H9 (cell line): ENCODE measurements at places on chromosomes 11 and 22.

- no peak for DNase-seq
These were observed 35.7 kb upstream of the USP47 start for GRCh38 chr11:11806074-11806473.

DNA sequence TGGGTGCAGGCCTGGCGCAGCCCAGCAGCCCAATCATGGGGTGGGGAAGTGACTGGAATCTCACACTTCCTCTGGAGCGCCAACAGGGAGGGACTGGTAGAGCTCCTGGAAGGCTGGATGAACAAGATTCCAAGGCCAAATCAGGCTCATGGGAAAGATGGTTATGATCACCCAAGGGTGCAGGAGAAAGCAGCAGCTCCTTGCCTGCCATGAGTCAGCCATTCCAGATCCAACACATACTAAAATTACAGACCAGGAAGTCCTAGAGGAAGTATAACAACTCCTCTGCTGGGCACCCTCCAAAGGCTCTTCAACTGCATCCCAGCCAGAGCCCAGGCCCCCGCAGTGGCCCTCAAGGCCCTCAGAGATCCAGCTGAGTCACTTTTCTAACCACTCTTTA lies 427.3 kb downstream of the TENM4 start:
- DNase-seq: no peak

DNA sequence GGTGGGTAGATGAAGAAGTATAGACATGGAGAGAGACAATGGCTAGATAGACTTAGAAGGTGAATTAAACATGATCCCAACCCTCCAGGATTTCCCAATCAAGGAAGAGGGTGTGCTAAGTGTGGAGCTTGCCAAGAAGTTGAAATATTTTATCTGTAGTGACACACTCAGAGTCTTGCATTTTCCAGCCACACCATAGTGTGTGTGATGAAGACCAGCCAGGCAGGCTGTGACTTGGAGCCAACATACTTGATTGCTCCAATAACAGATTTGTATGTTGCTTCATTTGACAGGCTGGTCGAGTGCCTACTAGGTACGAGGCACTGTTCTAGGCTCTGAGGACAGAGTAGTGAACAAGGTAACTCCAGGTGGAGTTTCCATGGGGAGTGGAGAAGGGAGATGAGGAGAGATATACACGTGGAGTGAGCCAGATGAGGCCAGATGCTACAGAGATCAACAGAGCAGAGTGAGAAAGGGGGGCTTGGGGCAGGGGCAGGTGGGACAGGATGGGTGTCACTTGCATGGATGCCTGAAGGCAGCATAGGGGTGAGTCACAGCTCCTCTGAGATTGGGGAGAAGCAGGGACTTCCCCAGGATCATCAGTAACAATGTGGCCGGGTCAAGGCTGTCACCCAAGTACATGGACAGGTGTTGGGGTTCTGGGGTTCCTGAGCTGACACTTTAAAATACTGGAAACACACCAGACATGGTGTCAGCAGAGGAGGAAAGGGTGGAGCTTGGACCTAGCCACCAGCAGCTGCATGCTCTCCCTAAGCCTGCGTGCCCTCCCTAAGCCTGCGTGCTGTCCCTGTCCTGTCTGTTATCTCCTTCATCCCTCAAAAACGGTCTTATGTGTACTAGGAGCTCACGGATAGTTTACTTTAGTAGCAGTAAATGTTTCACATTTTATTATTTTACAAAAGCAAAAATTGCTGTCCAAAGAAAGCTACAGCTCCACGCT lies 23.6 kb downstream of the PDGFB start:
- DNase-seq: peak; percentile 5

- peak; percentile 98 for DNase-seq
These were observed at the start of the genes FAM118B and RPUSD4 for GRCh38 chr11:126211236-126212088. TSS of gene FAM118B (plus strand) at chr11:126211782. CDS start at chr11:126235002, 23,220 bp downstream. TSS of gene RPUSD4 (minus strand) at chr11:126211650. CDS start at chr11:126211638, 12 bp downstream.

GRCh38 chr22:27892064-27892463 lies 27.0 kb downstream of the PITPNB start:
- no peak for DNase-seq

DNA sequence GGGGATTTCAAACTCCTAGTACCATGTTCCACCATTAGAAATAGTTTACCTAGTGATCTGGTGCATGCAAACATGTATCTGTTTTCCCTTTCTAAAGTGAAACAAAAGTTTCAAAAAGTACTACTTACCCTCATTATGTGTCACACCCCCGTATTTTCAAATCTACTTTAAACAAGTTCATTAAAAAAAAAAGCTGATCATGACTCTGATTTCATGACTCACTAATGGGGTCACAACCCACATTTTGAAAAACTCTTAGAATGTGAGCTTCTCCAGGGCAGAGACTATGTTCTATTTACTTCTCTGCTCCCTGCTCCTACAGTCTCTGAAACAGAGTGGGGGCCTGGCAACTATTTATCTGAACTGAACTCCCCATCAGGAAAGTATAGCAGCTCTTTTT lies 18.2 kb downstream of the CHRM1 start:
- no peak for DNase-seq

DNA sequence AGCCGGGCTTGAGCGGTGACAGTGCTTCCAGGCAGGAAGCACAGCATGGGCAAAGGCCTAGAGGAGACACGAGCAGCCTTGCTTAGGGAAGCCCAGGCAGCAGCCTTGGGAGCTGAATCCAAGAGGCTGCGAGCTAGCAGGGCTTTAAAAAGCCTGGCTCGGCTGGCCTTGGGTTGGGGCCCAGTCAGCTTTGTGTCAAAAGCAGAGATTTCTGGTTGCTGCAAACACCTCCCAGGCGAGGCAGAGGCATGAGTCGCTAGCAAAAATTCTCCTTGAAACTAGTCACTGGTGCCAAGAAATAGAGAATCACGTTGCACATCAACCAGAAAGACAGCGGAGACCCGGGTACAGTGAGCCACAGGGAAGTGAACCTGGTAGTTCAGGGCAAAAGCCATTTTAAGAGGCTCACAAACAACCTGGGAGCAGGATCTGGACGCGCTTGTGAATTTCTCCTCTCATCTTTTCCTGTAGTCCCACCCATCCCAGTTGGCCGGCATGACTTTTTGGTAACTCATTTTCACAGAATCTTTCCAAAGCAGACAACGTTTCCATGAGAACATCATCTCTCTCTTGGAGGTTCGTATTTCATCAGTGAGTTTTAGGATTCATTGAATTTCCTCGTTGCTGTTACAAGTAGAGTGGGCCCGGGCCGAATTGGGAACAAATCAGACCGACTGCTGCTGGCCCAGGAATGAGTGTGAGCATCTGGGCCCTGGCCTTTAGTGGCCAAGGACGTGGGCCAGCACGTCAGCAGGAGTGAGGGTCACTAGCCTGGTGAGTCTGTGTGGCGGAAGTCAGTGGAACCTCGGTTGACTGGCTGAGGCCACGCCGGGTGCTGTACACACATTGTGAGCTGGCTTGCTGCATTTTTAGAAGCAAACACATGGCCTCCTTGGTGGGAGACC lies 16.4 kb upstream of the FGF4 start:
- DNase-seq: no peak

DNA sequence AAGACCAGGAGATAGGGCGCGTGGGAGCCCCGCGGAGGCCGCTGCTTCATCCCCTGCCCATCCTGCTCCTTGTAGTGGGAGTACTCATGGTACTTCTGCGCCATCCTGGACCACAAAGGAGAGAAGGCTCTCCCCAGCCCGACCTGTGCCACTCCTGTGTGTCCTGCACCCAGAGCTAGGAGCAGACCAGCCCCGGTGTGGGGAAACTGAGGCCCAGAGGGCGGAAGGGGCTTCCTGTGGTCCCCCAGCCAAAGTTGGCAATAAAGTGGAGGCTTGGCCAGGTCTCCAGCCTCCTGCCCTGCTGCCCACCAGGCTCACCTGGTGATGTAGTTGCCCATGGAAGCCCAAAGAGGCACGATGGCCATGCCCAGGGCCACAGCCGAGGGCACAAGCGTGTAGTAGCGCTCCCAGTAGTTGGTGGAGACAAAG lies 4.7 kb downstream of the UNC93B1 start:
- DNase-seq: peak; percentile 22

- no peak for DNase-seq
These were observed 27.4 kb downstream of the DRD2 start for GRCh38 chr11:113447621-113448315.

GRCh38 chr22:37416389-37416788 lies 10.9 kb downstream of the ELFN2 start:
- DNase-seq: no peak

- DNase-seq: no peak
These were observed 23.9 kb upstream of the CYP2D6 start for GRCh38 chr22:42154293-42155052.

DNA sequence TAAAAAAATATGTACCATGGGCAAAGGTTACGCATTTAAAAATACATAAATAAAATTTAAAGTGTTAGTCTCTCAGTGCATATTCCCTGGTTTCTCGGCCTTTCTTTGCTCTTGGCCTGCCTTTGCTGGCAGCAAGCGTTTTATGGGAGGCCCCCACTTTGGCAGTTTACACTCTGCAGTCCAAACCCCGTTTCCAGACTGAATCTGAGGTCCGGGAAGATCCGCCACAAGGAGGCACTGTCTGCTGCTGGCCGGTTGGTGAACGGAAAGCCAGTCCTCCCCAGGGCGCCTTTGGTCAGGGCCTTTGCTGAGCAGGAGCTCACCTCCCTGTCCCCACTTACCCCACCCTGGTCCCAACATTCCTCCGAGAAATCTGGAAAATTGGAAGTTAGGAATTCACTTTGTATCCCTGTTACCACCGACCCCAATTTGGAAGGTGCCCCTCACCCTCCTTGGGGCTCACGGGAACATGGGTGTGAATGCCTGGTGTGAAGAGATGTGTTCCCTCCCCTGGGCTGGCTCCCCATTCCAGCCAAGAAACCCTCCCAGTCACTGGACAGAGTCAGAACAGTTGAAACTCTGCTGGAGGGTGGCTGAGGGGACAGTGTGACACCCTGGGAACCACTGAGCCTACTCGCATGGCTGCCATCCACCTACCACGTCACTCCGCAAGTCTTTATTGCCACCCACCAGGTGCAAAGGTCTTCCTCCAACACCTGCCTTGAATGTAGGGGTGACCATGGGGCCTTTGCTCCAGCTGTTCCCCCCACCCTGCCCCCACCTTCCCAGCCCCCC lies 9.4 kb upstream of the SF1 start:
- DNase-seq: peak; percentile 76

GRCh38 chr22:43859176-43859575 lies 3.1 kb downstream of the SULT4A1 start:
- no peak for DNase-seq

DNA sequence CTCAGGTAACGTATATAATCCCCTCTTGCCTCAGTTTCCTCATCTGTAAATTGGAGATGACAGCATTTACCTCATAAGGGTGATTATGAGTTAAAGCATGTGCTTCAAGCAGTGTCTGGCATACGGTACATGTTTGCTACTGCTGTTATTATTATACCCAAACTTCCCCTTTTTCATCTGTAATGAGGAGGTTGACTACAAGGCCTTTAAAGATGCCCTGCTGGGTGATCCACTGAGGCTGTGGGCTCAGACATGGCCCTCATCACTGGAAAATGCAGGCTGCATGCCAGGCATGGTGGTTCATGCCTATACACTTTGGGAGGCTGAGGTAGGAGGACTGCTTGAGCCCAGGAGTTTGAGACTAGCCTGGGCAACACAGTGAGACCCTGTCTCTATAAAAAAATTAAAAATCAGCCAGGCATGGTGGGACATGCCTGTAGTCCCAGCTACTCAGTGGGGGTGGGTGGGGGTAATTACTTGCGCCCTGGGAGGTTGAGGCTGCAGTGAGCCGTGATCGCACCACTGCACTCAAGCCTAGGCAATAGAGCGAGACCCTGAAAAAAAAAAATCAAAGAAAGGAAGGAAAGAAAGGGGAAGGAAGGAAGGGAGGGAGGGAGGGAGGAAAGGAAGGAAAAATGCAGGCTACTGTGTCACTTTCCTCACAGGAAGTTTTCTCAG lies 4.3 kb downstream of the PIK3IP1 start:
- DNase-seq: no peak

GRCh38 chr11:120304526-120304925 lies 20.6 kb upstream of the TLCD5 start:
- DNase-seq: no peak

DNA sequence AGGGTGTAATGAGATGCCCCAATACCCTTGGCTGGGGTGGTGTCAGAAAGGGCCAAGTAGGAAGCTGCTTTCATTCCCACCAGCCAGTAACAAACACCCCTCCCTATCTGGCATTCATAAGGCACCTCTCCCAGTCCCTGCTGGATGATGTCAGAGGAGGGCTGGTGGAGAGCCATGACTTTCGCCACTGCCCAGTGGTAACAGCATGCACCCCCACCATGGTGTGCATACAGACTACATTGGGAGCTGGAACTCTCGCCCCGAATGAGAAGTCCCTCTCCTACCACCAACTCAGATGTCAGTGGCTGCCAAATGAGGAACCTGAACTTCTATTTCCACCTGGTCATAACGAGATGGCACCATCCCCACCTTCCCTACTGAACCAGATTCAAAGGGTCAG lies 73.3 kb downstream of the SGSM3 start:
- no peak for DNase-seq

- no peak for DNase-seq
These were observed 74.9 kb upstream of the ADSL start for GRCh38 chr22:40271440-40271839.
